ENCODE measurements at places on chromosomes 1 and 21.

DNA sequence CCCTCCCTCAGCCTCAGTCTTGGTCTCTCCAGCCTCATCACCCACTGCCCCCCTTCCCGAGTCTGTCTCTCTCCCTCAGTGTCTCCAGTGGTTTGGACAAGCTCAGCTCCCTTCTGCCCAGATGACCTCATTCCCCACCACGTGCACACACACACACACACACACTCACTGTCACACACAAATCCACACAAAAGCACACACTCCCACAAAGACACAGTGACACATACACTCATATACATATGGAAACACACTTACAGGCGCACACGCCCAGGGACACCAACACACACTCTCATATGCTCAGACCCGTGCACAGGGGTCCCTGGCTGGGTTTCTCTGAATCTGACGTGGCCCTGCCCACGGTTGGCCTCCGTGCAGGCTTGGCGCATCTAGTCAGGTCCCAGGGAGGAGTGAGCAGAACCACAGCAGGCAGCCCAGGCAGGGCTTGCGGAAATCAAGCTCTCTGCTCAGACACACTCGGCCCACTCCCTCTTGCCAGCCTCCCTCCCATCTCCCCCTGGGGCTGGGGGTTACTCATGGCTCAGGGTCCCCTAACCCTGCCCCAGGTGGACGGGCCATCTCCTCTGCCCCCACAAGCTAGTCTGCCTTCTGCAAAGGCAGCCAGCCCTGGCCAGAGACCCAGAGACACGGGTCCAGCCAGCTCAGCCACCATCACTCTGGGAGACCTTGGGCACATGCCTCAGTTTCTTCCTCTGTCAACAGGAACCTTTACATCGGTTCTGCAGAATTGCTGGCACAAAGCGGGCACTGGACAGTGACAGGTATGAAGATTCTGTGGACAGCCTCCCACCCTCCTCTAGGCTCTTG, 38.5 kb upstream of the FAM131C start:
- peaks cover 19% of the 10 kb centered on the region for H3K4me1 ChIP-seq
- peak; percentile 64 for DNase-seq
- H3K4me3 ChIP-seq = no peak overlapping the region
- no peak overlapping the region for H3K27ac ChIP-seq
- no peaks in the 10 kb centered on the region for H3K36me3 ChIP-seq

GRCh38 chr1:19076841-19077616, 120.6 kb upstream of the IFFO2 start:
- H3K4me1 ChIP-seq = peaks cover 48% of the 10 kb centered on the region
- H3K27me3 ChIP-seq = no peaks in the 10 kb centered on the region
- no peak overlapping the region for H3K27ac ChIP-seq
- DNase-seq = no peak
- H3K36me3 ChIP-seq = peaks cover 92% of the 10 kb centered on the region

- H3K4me1 ChIP-seq = no peaks in the 10 kb centered on the region
- H3K4me3 ChIP-seq = no peak overlapping the region
- H3K27me3 ChIP-seq = no peaks in the 10 kb centered on the region
Observed at GRCh38 chr1:112563341-112563740, 54.6 kb downstream of the WNT2B start.

DNA sequence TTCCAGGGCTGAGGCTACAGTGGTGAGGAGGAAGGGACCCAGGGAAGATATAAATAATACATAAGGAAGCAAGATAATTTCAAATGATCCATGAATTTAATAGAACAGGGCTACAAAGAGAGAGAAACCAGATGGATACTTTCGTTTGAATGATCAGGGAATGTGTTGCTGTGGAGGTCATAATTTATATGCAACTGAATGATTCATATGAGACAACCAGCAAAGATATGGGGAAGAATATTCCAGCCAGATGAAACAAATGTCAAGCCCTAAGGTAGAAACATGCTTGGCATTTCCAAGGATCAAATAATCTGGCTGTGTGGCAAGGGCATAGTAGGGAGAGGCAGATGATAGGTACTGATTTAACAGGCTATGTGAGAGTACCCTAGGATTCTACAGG, 84.8 kb upstream of the ZC3H11B start:
- H3K4me1 ChIP-seq = no peaks in the 10 kb centered on the region
- H3K36me3 ChIP-seq = no peaks in the 10 kb centered on the region
- DNase-seq = no peak
- H3K27ac ChIP-seq = no peak overlapping the region

DNA sequence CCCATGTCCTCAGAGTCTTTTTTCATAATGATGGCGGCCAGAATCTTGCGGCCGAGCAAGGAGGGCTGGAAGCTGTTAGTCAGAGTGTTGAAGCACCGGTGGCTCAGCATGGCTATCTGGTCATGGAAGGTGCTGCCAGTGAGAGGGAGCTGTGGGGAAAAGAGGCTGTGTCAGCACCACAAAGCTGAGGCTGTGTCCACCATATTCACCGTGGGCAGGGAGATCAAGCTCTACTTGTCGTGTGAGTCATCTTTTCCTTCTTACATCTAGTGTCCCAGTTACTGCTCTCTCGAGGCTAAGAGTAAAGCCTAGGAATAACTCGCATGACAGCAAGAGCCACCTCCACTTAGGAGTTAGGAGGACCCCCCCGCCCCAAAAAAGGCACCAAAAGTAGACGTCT, 18.2 kb downstream of the ADAR start:
- H3K4me1 ChIP-seq = no peaks in the 10 kb centered on the region
- H3K27ac ChIP-seq = no peak overlapping the region
- no peak overlapping the region for H3K4me3 ChIP-seq
- H3K27me3 ChIP-seq = no peaks in the 10 kb centered on the region
- H3K36me3 ChIP-seq = peaks cover 97% of the 10 kb centered on the region
- DNase-seq = no peak

- no peaks in the 10 kb centered on the region for H3K36me3 ChIP-seq
- H3K27me3 ChIP-seq = no peaks in the 10 kb centered on the region
- H3K4me1 ChIP-seq = no peaks in the 10 kb centered on the region
- no peak for DNase-seq
- no peak overlapping the region for H3K4me3 ChIP-seq
- H3K27ac ChIP-seq = no peak overlapping the region
Observed at GRCh38 chr1:211092955-211093354, 41.0 kb downstream of the KCNH1 start.

DNA sequence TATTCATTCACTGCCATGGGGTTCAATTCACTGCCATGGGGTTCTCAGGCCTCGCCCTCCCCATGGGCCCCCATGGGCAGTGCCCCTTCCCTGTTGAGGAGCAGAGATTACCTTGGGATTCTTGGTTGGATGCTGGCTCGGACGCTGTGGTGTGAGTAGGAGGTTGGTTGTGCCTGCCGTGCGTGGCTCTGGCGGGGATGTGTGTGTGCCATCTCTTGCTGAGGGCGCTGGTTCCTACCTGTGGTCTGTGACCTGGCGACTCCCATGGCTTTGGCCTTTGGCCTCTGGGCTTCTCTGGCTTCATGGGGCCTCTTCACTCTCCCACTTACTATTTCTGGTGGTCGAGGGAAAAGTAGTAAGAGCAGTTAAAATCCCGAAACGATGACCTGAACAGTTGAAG, 42.1 kb downstream of the PCNT start:
- peaks cover 31% of the 10 kb centered on the region for H3K36me3 ChIP-seq
- no peak overlapping the region for H3K4me3 ChIP-seq
- H3K4me1 ChIP-seq = no peaks in the 10 kb centered on the region

DNA sequence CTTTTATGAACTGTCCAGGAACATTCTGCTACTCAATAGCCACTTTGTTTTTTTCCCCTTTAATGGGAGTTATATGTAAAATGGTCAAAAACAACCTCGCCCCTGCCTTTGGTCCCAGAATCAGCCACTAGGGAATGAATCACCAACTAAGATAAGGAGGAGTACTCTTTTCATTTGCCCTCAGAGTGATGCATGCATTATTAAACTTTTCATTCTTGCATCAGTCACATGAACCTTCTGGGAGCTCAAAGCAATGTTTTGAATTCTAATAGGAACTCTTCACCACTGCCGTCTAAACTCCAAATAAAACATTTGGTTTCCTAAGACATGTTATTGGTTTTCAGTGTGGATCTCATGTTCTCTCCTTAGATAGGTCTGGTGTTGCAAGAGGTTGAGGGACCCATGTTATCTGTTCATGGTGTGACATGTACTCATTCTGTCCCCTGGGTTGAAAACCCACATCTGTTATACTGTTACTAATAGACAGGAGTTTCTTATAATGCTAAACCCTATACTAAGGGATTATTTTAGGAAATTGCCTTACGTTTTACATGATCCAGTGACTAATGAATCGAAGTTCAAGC, 17.8 kb upstream of the HSD17B7 start:
- H3K4me1 ChIP-seq = no peaks in the 10 kb centered on the region
- no peak for DNase-seq
- no peak overlapping the region for H3K4me3 ChIP-seq

Measured in right atrium auricular region (tissue), 2 donors.